HFFc6 (cell line): ENCODE measurements at places on chromosomes 7 and 10.

DNA sequence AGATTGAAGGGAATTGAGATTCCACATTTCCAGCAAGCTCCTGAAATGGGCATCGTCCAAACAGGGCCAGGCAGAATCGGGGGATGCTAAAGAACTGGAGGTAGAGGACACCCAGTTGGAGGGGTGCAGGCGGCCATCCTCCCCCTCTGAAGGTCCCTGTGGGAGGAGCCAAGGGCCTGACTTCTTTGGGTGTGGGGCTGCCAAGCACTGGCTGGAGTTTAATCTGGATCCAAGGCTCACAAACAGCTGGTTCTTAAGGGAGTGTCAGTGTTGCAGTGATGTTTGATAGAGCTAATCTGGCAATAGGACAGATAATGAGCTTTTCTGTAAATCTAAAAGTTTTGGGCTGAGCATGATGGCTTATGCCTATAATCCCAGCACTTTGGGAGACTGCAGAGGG is 20.8 kb downstream of the TSPAN14 start:
- no peak for DNase-seq
- no peak overlapping the region; the same call in 1 of the 2 replicates for H3K4me3 ChIP-seq
- peak overlapping the region; percentile 77 for H3K27ac ChIP-seq
- peaks cover 64% of the 10 kb centered on the region for H3K4me1 ChIP-seq

DNA sequence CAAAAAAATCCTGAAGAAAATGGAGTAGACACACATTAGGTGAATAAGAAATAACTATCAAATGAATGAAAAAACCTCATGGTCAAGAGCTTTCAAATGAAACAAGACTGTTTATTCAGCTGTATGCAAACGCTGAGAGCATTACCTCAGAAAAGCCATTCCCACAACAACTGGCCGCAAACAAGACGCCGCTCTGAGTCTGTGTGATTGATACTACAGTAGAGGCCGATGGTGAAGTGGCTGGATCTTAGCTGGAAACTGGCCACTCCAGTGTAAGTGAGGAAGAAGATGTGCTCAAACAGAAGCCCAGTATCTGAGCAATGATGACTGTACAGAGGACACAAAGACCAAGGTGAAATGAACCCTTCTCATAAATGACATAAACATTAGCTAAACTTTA is 252.4 kb upstream of the GHITM start:
- H3K27ac ChIP-seq: no peak overlapping the region
- no peak for DNase-seq
- H3K4me1 ChIP-seq: no peaks in the 10 kb centered on the region
- no peaks in the 10 kb centered on the region; the same call in 1 of the 2 replicates for H3K27me3 ChIP-seq
- H3K4me3 ChIP-seq: no peak overlapping the region

DNA sequence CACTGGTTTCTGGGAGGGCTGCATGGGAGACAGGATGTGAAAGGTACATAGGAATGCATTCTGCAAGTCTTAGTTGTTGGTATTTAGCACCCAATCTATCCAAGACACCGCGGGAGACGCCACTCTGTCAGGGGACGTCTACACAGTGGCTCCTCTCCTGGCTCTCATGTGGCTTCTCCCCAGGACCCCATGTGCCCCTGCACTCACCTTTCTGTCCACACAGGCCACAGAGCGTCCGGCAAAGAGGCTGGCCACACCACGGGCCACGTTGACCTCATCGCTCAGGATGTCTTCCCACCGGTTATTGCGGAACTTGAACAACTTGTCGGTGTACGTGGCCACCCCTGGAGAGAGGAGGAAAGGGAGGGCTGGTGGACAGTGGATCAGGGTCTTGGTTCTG is 73.4 kb downstream of the GOLGA7B start:
- H3K4me1 ChIP-seq: no peaks in the 10 kb centered on the region
- H3K27ac ChIP-seq: no peak overlapping the region
- peaks cover 40% of the 10 kb centered on the region for H3K27me3 ChIP-seq
- no peaks in the 10 kb centered on the region for H3K36me3 ChIP-seq
- DNase-seq: no peak

DNA sequence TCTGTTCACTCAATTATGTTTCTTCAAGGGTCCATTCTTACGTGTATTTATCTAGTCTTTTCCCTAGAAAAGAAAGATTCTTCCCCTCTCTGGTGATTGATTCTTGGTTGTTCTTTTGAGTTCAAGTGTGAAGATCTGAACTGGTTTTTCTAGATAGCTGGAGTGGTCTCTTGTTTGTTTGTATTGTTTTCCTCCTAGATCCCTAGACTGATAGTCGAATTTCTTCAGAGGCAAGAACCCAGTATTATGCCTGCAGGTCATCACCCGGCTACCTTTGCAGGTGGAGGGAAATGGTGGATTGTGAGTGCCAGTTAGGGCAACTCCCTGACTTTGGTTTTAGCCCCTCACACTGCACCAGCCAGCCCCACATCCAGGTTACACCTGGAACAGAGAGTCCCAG is 2.2 kb upstream of the RSU1 start:
- peaks cover 44% of the 10 kb centered on the region for H3K36me3 ChIP-seq
- peaks cover 36% of the 10 kb centered on the region for H3K4me1 ChIP-seq
- no peak for DNase-seq
- peak overlapping the region; percentile 27; the same call in 1 of the 2 replicates for H3K27ac ChIP-seq

GRCh38 chr7:18771834-18772566 is 276.5 kb downstream of the HDAC9 start:
- peaks cover 55% of the 10 kb centered on the region for H3K4me1 ChIP-seq
- no peaks in the 10 kb centered on the region for H3K27me3 ChIP-seq
- no peak overlapping the region for H3K4me3 ChIP-seq

GRCh38 chr7:146831875-146832274 is 715.3 kb downstream of the CNTNAP2 start:
- H3K27me3 ChIP-seq: no peaks in the 10 kb centered on the region
- no peaks in the 10 kb centered on the region for H3K4me1 ChIP-seq
- DNase-seq: no peak
- no peak overlapping the region for H3K27ac ChIP-seq
- H3K36me3 ChIP-seq: no peaks in the 10 kb centered on the region

GRCh38 chr7:83301416-83301815 is 138.7 kb upstream of the PCLO start:
- H3K4me3 ChIP-seq: no peak overlapping the region
- H3K36me3 ChIP-seq: no peaks in the 10 kb centered on the region
- H3K4me1 ChIP-seq: no peaks in the 10 kb centered on the region
- no peaks in the 10 kb centered on the region for H3K27me3 ChIP-seq
- H3K27ac ChIP-seq: no peak overlapping the region

DNA sequence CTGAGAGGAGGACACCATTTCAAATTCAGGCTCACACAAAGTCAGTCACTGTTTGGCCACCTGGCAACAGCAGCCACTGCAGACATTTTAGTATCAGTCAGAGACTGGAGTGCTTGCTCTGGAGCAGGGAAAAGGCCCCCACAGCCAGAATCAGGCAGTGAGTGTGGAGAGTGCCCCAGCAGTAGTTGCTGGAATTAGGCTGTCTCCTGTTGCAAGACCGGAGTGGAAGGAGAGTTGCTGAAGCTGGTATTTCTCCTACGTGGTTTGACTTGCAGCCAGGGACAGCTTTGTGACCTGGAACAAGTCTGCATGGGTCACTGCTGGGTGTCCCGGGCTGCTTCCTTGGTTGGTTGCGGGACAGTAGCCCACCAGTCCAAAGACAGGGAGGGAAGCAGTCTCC is 78.4 kb upstream of the TMEM168 start:
- no peak overlapping the region for H3K27ac ChIP-seq
- no peak for DNase-seq
- peaks cover 23% of the 10 kb centered on the region for H3K4me1 ChIP-seq
- H3K36me3 ChIP-seq: peaks cover 7% of the 10 kb centered on the region; the same call in 1 of the 2 replicates

GRCh38 chr7:93004906-93005305 is 112.9 kb downstream of the SAMD9 start:
- DNase-seq: no peak
- H3K36me3 ChIP-seq: no peaks in the 10 kb centered on the region
- H3K4me1 ChIP-seq: no peaks in the 10 kb centered on the region
- H3K27ac ChIP-seq: no peak overlapping the region

GRCh38 chr10:5343561-5343960 is 21.2 kb upstream of the UCN3 start:
- H3K27me3 ChIP-seq: peaks cover 15% of the 10 kb centered on the region
- no peak for DNase-seq
- H3K4me3 ChIP-seq: no peak overlapping the region
- no peaks in the 10 kb centered on the region for H3K4me1 ChIP-seq
- no peaks in the 10 kb centered on the region for H3K36me3 ChIP-seq

- no peak for DNase-seq
- no peak overlapping the region for H3K27ac ChIP-seq
- peaks cover 9% of the 10 kb centered on the region for H3K27me3 ChIP-seq
- H3K4me1 ChIP-seq: no peaks in the 10 kb centered on the region
Observed at GRCh38 chr7:93559639-93560491, 14.7 kb downstream of the CALCR start.

GRCh38 chr7:95433952-95434556 is 774 bp downstream of the PON2 start:
- H3K36me3 ChIP-seq: peaks cover 5% of the 10 kb centered on the region; the same call in 1 of the 2 replicates
- DNase-seq: peak; percentile 3

- peak overlapping the region; percentile 93 for H3K27ac ChIP-seq
- peak overlapping the region; percentile 98 for H3K4me3 ChIP-seq
- peaks cover 3% of the 10 kb centered on the region; the same call in 1 of the 2 replicates for H3K36me3 ChIP-seq
- no peak for DNase-seq
Observed at GRCh38 chr7:23467291-23467805, 2.9 kb downstream of the IGF2BP3 start.

- no peak overlapping the region for H3K4me3 ChIP-seq
- no peak overlapping the region for H3K27ac ChIP-seq
- DNase-seq: no peak
- H3K36me3 ChIP-seq: no peaks in the 10 kb centered on the region
- peaks cover 3% of the 10 kb centered on the region; the same call in 1 of the 2 replicates for H3K27me3 ChIP-seq
- no peaks in the 10 kb centered on the region for H3K4me1 ChIP-seq
Observed at GRCh38 chr7:158547817-158548216, 39.8 kb downstream of the PTPRN2 start.

GRCh38 chr7:156895024-156895780 is 2.2 kb upstream of the LMBR1 start:
- H3K27ac ChIP-seq: no peak overlapping the region
- no peaks in the 10 kb centered on the region for H3K36me3 ChIP-seq
- H3K4me1 ChIP-seq: peaks cover 28% of the 10 kb centered on the region
- H3K27me3 ChIP-seq: peaks cover 1% of the 10 kb centered on the region
- DNase-seq: no peak

GRCh38 chr7:1749864-1750466 is 79.9 kb downstream of the ELFN1 start:
- H3K36me3 ChIP-seq: no peaks in the 10 kb centered on the region
- no peaks in the 10 kb centered on the region for H3K4me1 ChIP-seq
- DNase-seq: no peak
- peaks cover 13% of the 10 kb centered on the region for H3K27me3 ChIP-seq
- H3K4me3 ChIP-seq: no peak overlapping the region

DNA sequence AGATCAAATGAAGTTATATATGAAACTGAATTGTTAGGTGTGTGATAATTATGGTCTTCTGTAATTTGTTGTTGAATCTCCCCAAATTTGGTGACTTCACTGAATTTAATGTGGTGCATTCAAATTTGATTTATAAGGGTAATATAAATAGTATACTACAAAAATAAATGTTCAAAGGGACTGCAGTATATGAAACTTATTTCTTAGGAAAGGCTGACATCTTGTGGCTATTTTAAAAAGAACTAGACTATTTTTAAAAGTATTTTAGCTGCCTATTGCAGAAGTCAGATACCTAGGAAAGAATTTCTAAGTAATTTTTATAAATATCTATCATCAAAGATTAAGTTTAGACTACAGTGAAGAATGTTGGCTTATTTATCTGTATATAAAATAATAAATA is 36.6 kb downstream of the ATRNL1 start:
- H3K27me3 ChIP-seq: peaks cover 2% of the 10 kb centered on the region
- DNase-seq: peak; percentile 25
- H3K4me1 ChIP-seq: peaks cover 8% of the 10 kb centered on the region; the same call in 1 of the 2 replicates
- no peaks in the 10 kb centered on the region for H3K36me3 ChIP-seq

DNA sequence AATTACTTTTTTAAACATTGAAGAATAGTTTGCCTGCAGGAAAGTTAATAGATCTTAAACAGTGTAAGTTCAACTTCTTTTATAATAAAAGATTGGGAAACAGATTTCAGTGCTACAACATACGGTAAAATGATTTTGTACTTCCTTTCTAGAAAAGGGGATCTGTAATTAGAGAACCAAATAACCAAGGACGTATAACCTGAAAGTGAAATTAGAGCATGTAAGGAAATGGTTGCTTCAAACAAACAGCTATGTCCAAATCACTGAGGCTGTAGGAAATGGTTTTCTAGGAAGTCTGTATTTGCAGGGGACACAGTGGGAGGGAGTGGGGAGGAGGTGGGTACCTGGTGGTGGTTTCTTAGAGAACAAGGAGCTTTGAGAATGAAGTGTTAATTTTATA is 57.9 kb upstream of the EXOC6 start:
- no peak overlapping the region for H3K4me3 ChIP-seq
- no peak overlapping the region for H3K27ac ChIP-seq
- no peaks in the 10 kb centered on the region for H3K4me1 ChIP-seq
- DNase-seq: no peak
- H3K36me3 ChIP-seq: no peaks in the 10 kb centered on the region

GRCh38 chr10:86690657-86691084 is 22.4 kb downstream of the LDB3 start:
- no peak for DNase-seq
- peaks cover 8% of the 10 kb centered on the region for H3K27me3 ChIP-seq
- H3K4me3 ChIP-seq: no peak overlapping the region
- H3K36me3 ChIP-seq: no peaks in the 10 kb centered on the region
- H3K4me1 ChIP-seq: peaks cover 32% of the 10 kb centered on the region

DNA sequence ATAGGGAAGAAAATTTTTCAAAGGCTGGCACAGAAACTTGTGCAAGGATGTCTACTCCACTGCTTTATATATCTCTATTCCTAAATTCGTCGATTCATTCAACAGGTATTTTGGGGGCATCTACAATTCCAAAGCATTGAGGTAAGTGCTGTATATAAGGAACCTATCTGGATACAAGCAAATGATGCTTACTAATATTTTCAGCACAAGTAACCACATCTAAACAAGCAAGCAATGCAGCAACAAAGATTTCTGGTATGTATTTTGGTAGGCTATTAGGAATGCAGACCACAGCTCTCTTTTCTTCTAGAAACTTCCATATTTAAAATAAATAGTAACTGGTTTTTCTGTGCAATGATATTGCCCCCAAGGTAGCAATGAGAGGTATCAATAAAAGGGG is 183.9 kb downstream of the SGMS1 start:
- no peaks in the 10 kb centered on the region for H3K27me3 ChIP-seq
- no peak overlapping the region for H3K4me3 ChIP-seq
- no peaks in the 10 kb centered on the region for H3K36me3 ChIP-seq
- peak; percentile 38 for DNase-seq

DNA sequence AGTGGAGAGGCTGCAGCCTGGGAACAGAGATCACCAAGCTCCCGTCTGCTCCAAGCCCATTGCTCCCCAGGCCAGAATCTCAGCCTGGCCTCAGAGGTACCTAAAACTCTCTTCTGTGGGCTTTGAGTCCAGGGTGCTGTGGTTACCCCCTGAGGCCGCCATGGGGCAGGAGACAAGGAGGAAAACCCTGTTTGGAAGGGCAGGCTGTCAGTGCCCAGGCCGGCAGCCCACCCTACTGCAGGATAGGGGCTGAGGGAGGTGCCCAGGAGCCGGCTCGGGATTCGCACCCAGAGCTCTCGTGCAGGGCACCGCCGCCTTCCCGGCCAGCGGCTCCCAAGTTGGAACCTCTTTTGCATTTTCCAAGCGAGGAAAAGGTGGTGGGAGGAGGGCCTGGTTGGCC is 24.5 kb downstream of the UNCX start:
- peaks cover 31% of the 10 kb centered on the region for H3K27me3 ChIP-seq
- no peak overlapping the region for H3K27ac ChIP-seq
- H3K36me3 ChIP-seq: no peaks in the 10 kb centered on the region
- H3K4me3 ChIP-seq: no peak overlapping the region
- H3K4me1 ChIP-seq: no peaks in the 10 kb centered on the region
- no peak for DNase-seq
